ENCODE measurements at places on chromosomes 12 and 14.

DNA sequence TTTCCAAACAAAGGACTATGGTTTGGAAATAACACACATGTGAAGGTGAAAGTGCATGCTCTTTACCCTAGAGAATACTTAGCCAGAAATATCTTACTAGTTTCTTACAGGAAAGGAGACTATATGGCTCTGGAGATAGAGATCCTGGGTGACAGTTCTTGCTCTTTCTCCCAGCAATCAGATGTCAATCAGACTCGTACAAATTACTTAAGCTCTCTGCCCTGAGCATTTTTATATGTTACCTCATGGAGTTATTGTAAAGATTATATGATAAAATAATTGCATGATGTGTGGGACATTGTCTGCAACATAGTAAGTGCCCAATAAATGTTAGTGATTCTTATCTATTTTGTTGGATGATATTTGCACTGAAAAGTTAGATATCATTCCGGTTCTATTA is 76.8 kb downstream of the FAR2 start:
- DNase-seq = no peak

- no peak for DNase-seq
Observed at GRCh38 chr12:132204063-132204792, 60.0 kb downstream of the NOC4L start.

GRCh38 chr12:125614058-125614457 is 548.8 kb downstream of the AACS start:
- DNase-seq = no peak

DNA sequence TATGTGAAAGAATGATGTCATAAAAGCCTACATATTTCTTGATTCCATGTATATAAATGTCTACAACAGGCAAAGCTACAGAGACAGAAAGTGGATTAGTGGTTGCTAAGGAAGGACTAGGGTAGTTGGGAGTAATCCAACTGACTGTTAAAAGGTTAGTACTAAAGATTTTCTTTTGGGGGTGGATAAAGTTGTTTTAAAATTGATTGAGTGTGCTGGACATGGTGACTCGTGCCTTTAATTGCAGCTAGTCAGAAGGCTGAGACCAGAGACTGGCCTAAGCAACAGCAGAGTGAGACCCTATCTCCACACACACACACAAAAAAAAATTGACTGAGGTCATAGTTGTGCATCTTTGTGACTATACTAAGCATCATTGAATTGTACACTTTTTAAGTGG is 234.3 kb downstream of the C12orf50 start:
- no peak for DNase-seq

DNA sequence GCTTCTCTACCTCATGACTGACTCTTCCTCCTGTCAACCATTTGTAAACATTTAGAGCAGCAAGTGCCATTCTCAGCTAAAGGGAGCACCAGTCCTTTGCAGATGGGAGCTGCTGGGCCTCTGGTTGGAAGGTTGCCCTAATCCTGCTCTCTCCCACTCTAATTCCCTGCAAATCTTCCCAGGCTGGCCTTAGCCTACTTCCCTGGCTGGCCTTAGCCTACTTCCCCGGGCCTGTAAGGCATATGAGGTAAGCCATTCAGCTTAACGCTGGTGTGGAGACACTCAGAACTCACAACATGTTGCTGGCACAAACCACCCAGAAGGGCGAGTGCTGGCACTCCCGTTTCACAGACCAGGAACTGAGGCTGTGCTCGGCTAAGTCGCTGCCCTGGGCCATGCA is 69.0 kb downstream of the CPSF2 start:
- DNase-seq = no peak

- DNase-seq = peak; percentile 66
Observed at GRCh38 chr14:49853572-49854375, 1.2 kb upstream of the NEMF start.

GRCh38 chr12:91264178-91264577 is 81.6 kb upstream of the DCN start:
- no peak for DNase-seq

DNA sequence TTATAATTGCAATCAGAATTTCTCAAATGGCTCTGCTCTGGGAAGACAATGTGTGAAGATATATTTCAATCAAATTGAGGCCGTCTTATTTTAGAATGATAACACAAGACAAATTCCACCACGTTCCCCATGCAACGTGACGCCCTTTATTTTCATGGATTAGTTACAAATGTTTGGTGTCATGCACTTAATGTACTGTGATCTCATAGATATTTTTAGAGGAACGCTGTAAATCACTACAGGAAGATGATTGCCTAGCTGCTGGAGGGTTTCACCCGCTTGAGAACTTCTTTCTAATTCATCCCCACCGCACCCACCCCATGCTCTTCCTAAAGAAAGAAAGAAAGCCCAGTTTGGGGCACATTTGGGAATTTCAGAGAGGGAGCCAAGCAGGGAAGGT is 117.2 kb downstream of the PLXNC1 start:
- no peak for DNase-seq

DNA sequence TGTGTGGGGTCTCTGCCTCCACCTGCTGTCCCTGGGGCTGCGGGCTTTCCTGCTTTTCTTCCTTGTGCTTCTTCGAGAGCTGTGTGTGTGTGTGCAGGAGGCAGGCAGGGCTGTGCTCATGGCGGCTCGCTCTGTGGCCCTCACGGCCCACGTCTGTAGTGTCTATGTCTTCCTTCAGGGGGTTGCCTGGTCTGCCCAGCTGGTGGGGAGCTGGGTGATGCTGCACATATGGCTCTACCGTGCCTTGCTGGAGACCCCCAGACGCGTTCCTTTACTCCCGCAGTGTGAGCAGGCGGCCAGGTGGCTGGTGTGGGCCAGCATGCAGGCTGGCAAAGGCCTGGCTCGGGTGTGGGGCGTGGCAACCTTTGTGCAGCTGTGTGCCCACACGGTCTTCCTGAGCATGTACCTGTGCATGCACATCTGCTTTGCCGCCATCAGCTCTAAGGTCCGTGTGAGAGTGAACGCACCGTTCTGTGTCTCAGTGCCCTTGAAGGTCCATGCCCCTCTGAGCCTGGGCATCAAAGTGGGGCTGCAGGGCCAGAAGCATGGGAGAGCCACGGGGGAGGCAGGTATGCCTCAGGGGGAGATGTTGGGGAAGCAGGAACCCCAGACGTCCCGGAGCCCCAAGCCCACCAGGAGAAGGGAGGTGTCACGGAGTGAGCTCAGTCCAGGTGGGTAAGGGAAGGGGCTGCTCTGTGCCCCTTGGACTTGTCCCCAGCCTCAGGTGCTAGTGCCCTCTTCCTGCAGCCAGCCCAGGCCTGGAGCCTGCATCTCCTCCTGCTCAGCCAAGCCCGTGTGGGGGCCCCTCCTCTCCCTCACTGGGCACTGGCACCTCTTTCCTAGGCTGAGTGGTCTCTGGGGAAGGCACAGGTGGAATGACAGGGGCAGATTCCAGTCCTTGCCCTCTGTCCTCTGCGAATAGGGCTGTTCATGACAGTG is 26.4 kb downstream of the CLSTN3 start:
- no peak for DNase-seq

GRCh38 chr14:71737760-71738159 is 194.5 kb upstream of the RGS6 start:
- no peak for DNase-seq

DNA sequence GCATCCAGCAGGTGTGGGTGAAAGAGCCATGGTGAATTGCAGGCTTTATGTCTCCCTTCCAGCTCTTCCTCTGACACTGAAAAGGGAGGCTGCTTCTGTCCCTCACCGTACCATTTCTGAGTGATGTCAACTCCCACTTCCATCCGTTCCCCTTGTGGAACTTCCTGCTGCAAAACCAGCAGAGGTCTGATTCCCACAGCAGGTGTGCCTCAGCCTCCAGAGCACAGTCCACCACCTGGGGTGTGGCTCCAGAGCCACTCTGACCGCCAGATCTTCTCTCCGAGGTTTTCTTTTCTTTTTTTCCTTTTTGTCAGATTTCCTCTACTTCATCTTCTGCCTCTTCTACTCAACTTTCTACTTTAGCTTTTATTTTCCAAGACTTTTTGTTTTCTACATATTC is 62.7 kb downstream of the CDC42BPB start:
- DNase-seq = no peak

GRCh38 chr12:9933958-9934357 is 1.8 kb upstream of the CLEC2A start:
- no peak for DNase-seq

DNA sequence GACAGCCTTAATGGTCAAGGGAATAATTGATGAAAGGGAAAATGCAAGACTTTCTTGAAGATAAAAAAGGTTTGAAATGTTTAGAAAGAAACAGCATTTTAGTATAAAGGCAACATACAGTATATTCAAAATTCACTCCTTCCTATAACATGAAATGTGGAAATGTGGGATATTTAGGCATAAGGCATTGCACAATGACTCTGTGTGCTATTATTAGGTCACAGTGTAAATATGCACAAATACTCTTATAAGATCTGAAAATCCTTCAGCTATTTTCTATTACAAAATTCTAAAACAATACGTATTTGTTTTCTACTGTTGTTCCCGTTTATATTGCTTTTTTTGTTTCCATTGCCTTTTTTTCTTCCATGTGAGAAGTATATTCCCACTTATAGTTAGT is 127.7 kb downstream of the SLC16A7 start:
- no peak for DNase-seq

DNA sequence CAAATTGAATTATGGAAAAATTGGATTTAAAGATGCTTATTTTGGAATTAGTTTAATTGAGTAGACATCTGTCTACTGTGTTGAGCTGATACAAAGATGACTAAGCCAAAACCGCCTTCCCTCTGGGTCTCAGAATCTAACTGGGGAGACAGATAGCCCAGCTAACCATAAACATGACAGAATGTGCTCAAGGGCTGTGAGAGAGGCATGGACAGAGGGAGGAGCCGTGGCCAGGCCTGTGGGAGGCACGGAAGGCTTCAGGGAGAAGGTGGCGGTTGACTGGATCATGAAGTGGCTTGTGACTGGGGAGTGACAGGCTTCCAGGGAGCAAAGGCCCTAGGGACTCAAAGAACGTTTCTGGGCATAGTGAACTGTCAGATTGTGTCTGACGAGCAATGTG is 74.6 kb downstream of the DACT1 start:
- no peak for DNase-seq

GRCh38 chr14:58947814-58948445 is 240.5 kb upstream of the DAAM1 start:
- no peak for DNase-seq

GRCh38 chr14:72480464-72481243 is 413.2 kb downstream of the DPF3 start:
- no peak for DNase-seq

DNA sequence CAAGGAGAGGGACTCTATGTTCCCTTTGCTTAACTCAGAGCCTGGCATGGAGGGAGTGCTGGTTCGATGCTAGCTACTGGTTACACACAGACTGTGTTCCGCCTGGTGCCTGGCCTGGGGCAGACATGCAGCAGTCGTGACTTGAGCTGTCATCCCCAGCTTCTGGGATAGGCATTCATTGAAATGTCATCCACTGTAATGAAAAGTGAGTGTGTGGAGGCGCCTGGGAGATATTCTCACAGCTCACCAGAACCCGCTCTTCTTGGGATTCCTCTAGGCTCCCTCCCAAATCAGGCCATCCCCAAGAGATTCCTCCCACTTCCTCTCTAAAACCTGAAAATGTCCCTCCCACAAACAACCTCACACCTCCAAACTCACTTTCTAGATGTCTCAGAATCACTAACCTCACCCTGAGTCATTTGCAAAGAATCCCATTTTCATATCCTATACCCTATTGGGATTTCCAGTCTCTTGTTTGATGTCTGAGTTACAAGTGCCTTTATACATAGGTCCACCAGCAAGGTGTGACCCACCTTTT is 82.8 kb downstream of the CRACR2A start:
- DNase-seq = no peak

DNA sequence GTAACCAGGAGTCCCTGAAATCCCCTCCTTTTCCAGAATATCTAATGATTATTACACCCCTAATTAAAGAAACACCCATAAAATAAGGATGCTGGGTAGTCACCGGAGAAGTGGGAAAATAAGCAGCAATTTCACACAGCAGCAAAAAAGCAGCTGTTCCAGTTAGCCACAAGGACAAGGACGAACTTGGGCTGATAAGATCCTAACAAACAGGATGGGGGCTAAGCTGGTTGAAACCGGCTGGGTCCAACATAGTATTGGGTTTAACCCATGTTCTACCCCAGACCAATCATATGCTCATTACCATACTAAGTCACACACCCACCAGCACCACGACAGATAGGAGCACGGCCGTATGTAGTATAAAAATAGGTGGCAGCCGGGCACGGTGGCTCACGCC is 100.7 kb downstream of the RPL10L start:
- DNase-seq = no peak

DNA sequence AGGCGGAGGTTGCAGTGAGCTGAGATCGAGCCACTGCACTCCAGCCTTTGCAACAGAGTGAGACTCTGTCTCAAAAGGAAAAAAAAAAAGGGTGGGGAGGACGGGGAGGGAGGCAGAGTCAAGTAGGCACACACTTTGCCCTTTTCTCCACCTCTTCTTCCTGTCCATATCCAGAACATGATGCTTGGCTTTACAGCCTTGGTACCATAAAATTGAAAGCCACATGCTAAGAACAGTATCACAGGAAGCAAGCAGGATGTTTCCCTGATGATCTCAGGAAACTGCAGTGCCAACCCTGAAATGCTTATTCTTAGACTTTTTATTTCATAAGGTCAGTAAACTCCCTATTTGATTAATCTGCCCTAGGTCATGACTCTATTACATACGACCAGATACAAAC is 32.5 kb upstream of the YAF2 start:
- no peak for DNase-seq

DNA sequence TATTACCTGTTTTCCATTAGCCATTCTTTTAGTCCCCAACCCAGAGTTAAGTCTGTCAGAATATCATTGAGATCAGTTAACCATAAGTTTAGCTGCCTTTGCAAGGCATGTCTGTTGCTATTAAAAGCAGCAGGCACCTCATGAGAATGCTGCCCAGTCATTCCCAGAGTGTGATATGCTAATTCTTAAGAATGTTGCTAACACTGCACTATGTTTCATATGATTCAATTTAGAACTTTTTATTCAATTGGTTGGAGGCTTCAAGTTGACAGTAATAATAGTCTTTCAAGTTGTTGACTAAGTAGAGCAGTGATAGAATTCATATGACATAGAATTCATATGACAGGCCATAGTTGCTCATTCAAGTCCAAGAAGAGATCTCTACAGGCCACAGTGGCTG is 292.3 kb downstream of the FUT8 start:
- DNase-seq = no peak

All from T follicular helper cell (primary cell).